ENCODE measurements at places on chromosomes 7 and 10.

DNA sequence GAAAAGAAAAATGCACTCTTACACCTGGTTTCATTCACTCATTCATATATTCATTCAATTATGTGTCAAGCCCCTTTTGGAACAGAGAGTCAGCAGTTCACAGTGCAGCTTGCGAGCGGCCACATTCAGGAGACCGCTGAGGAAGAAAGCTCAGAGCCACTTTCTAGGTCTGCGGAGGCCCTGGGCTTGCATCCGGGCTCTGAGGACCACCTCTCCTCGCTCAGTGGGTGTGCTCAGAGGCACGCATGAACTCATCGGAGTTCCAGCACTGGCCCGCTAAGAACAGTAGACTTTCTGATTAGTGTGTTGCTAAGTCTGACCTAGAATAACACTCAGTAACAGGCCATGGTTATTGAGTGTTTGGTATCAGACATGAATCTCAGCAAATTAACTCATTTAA is 1.8 kb upstream of the FAM107B start:
- DNase-seq: no peak

DNA sequence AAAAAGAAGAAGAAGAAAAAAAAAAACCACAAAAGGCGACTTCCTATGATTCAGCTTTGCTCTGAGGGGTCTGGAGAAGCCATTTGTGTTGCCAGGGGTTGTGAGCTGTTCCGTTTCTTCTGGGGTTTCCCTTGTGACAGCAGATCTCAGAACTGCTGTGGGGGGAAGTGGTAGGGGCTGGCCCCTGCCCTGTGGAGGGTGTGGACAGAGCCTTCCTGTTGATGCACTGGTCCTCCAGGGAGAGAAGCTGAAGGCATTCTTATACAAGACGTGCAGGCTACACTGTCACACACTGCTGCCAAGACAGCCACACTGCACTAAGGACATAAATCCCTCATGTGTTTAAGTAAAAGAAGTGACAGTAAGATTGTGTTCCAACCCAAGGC is 17.3 kb upstream of the CSGALNACT2 start:
- DNase-seq: no peak

GRCh38 chr10:74156919-74157289 is 5.9 kb downstream of the ADK start:
- no peak for DNase-seq

- no peak for DNase-seq
Measured at GRCh38 chr10:60521974-60522405, 132.3 kb upstream of the ANK3 start.

DNA sequence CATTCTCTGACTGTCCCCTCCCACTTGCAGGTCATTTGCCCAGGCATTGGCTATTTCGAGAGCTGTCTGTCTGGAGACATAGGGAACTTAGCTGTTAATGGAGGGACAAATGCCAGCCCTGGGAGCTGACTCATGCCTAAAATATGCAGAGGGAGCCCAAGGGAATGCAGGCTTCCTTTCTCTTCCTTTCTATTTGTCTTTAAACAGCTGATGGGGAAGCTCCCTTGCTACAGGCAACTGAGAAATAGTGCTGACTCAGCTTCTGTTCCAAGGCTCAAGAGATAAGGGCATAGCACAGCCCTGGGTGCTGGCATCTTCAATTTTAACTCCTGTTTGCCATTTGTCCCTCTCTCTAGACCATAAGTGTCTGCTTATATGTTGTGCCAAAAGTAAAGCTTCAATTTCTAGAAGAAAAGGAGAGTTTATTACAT is 82.7 kb upstream of the C1GALT1 start:
- no peak for DNase-seq

DNA sequence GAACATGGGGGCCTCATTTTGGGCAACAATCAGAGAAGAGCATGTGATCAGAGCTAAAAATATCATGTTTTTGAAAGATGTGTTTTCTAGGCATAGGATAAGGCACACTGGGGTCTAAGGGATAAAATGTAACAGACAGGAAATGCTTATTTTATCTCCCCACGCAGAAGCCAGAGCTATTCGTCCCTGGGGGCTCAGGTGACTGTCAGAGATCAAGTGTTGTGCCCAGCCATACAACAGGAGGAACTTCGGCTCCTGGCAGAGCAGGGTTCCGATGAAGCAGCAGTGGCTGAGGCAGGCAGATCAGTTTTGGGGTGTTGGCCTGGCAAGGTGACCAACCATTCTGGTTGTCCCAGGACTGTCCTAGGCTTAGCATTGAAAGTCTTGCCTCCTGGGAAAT is 15.2 kb downstream of the NPY start:
- DNase-seq: no peak

GRCh38 chr10:103254538-103255325 is 9.0 kb downstream of the RPEL1 start:
- DNase-seq: no peak

DNA sequence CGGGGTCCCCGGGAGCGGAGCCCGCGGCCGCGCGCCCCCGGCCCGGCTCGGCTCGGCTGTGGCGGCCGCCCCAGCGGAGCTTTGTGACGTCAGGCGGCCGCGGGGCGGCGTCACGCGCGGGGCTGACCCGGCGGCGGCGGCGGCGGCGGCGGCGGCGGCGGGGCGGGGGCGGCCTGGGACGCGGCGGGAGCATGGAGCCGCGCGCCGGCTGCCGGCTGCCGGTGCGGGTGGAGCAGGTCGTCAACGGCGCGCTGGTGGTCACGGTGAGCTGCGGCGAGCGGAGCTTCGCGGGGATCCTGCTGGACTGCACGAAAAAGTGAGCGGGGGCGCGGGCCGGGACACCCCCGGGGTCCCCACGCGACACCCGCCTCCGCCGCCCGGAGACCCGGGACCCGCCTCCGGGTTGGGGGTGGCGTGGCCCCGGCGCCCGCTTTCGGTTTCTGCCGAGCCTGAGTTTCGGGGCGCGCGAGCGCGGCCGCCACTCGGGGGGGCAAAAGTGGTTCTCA is at the start of gene PWWP2B:
PWWP2B (plus strand) TSS at position 165 of the 506 bp plus-strand sequence; CDS start at position 192, 27 bp downstream.
- DNase-seq: peak; percentile 54

- DNase-seq: no peak
Measured at GRCh38 chr7:149043936-149044335, 15.6 kb upstream of the PDIA4 start.

GRCh38 chr10:107814865-107815487 is 650.5 kb upstream of the SORCS1 start:
- DNase-seq: no peak

GRCh38 chr7:140326116-140326928 is 72.0 kb downstream of the SLC37A3 start:
- DNase-seq: no peak

DNA sequence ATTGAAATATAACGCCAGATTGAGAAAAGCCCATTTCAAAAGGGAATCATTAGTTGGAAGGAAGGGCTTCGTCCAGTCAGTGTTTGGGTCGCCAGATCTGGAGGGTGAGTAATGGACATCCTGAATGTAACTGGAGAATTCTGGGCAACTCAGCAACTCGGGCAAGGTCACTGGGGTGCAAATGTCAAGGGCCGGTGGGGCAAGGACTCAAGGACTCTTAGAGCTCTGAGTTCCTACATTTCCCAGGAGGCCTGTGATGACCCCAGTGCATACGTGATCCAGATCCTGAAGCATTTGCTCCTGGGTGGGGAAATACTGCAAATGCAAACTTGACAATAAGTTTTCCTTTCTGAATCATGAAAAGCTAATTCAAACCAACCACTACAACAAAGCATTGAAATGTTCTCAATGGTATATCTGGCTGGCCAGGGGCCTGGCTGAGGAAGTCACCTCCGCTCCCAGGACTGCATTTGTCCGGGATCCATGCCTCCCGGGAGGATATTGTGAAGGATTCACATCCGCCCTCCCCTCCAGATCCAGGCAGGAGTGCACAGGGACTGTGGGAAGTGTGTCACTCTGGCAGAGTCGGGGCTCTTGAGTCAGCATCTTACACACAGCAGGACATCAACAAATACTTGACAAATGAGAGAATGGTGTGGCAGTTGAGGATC is 164.0 kb downstream of the FANK1 start:
- no peak for DNase-seq

DNA sequence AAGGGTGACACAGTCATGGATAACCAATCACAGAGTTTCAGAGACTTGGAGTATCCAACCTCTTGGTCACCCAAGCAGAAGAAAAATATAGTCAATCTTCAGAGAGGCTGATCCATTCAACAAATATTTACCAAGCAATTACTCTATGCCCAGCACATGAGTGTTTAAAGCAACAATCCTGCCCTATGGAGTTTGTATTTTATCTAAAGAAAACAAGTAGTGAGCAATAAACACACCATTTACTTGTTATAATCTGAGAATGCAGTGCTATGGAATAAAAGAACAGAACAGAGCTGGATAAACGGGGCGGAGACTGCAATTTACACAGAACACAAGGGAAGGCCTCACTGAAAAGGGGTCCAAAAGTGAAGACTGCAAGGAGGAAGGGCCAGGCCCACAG is 63.8 kb downstream of the GRB10 start:
- DNase-seq: no peak

DNA sequence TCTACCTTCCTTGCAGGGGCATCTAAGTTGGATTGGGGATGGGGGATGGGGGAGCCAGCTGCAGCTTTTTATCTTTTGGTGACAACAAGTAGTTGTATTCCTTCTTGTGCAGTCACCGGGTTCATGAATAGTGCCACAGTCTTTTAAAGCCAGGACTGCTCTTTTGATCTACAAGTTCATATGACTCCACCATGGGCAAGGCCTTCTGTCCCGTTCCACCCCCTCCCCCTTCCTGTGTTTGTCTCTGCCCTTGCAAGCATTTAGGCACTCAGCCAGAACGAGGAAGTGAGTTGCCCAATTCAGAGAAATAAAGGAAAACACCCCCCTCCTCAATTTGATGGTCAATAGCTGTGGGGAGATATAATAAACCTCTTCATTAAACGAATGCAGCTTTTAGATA is 44.8 kb upstream of the EGR2 start:
- DNase-seq: no peak

- no peak for DNase-seq
Measured at GRCh38 chr10:46319389-46319788, 32.6 kb downstream of the ANTXRL start.

DNA sequence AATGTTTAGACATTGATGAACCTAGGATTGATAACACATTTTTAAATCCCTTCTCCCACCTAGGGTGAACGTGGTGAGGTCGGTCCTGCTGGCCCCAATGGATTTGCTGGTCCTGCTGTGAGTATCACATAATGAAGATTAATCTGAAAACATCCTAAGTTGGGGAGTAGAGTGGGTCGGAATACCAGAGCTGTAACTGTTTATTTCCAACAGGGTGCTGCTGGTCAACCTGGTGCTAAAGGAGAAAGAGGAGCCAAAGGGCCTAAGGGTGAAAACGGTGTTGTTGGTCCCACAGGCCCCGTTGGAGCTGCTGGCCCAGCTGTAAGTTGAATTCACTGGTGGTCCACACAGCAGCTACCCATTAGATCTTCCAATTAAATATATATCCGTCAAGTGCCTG is 25.6 kb downstream of the COL1A2 start:
- no peak for DNase-seq

DNA sequence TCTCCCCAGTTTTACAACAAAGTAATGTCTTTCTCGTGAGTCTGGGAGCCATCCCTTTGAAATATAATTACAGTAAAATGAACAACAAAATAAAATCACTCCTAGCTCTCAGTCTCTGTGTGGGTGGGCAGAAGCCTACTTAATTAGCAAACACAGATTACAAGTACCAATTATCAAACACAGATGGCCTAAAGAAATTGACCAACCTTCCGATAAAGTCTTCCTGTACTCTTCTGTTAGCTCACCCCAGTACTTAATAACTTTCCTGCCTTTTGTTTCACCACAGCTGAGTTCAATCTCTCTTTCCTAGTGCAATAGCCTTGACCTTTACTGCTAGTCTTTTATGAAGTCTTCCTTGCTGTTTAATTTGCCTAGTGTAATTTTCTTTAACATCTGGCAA is 719.2 kb upstream of the MBL2 start:
- DNase-seq: no peak

GRCh38 chr10:5634918-5635317 is 31.5 kb downstream of the ASB13 start:
- DNase-seq: no peak

GRCh38 chr10:34549001-34549400 is 266.1 kb downstream of the PARD3 start:
- no peak for DNase-seq

- DNase-seq: no peak
Measured at GRCh38 chr7:123847868-123848267, 2.9 kb downstream of the HYAL4 start.

DNA sequence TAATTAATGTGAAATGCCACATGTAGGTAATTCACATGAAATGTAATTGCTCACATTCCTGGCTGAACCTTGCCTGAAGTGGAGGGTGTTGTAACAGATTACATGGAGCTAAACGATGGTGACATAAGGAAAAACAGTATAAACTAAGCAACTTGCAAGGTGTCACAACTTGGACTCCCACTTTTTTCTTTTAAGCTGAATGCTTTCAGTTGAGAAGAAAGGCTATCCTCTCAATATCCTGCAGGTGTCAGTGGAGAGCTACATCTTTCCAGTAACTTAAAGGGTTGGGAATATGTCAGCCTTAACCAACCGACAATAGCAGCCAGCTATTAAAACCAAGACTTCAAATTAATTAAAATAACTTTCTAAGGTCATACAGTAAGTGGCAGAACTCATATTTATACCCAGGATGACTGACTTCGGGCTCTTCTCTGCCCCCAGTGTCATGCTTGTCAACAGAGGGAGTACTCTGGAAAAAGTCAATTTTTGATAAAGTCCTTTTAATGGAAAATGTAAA is 33.7 kb downstream of the NRBF2 start:
- DNase-seq: no peak

GRCh38 chr7:117061751-117062150 is 108.5 kb downstream of the ST7 start:
- DNase-seq: no peak

- no peak for DNase-seq
Measured at GRCh38 chr7:158966780-158967390, 110.5 kb downstream of the DYNC2I1 start.

DNA sequence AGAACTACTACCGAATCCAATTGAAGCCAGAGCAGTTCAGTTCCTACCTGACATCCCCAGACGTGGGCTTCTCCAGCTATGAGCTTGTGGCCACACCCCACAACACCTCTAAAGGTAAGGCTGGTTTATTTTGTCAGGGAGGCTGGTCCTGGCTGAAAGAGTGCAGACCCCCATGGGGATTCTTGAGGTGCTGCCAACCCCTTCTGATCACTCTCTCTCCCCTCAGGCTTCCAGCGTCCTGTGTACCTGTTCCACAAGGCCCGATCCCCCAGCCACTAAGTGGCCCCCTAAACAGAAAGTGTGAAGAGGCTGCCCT is 3.1 kb downstream of the PPP1R35 start:
- no peak for DNase-seq

- no peak for DNase-seq
Measured at GRCh38 chr10:118153287-118153686, 106.5 kb upstream of the RAB11FIP2 start.

DNA sequence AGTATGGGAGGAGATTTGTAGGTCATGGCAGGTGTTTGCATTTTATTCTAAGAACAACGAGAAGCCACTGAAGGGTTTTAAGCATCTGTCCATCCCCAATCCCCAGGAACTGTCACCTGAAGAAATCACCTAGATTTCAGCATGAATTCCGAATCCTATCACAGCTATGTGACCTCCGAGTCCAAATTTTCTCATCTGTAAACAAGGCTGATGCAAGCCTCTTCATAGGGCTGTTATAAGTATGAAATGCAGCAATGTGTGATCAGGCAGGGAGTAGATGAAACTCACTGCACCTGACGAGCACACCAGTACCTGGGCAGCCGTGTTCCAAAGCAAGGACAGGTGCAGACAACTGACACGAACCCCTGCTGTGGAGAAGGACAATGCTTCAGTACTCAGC is 14.0 kb downstream of the HABP2 start:
- DNase-seq: no peak

- DNase-seq: no peak
Measured at GRCh38 chr10:51894771-51895578, 195.6 kb upstream of the CSTF2T start.

GRCh38 chr7:121873289-121874194 is 581 bp downstream of the PTPRZ1 start:
- DNase-seq: no peak

Measured in activated gamma-delta T cell (primary cell).